ENCODE measurements at places on chromosomes 13 and 19. TPM values are rescaled to one million over a fixed set of nuclear protein-coding genes. Genes with fewer than 3 reads are reported as not detected.

HRC gene
- total RNA-seq = 1.8 TPM

LTBP4 gene
- total RNA-seq = 316 TPM

ZNF792 gene
- 12.1 TPM for total RNA-seq

CAPN12 gene
- 18.2 TPM for total RNA-seq

- H3K27ac ChIP-seq = no peak overlapping the region
- H3K4me1 ChIP-seq = no peaks in the 10 kb centered on the region
- no peak for DNase-seq
- H3K36me3 ChIP-seq = no peaks in the 10 kb centered on the region
Measured at GRCh38 chr19:55315956-55316525, 9.1 kb downstream of the TMEM150B start.

GRCh38 chr13:51325837-51326236 lies 13.7 kb upstream of the SERPINE3 start:
- no peaks in the 10 kb centered on the region for H3K27me3 ChIP-seq
- H3K36me3 ChIP-seq = no peaks in the 10 kb centered on the region
- no peak for DNase-seq
- no peaks in the 10 kb centered on the region for H3K4me1 ChIP-seq
- no peak overlapping the region for H3K4me3 ChIP-seq

- DNase-seq = peak; percentile 99
- H3K36me3 ChIP-seq = no peaks in the 10 kb centered on the region
- H3K4me1 ChIP-seq = peaks cover 69% of the 10 kb centered on the region
- H3K27ac ChIP-seq = peak overlapping the region; percentile 83
- peak overlapping the region; percentile 59 for H3K4me3 ChIP-seq
Measured at GRCh38 chr19:40603389-40604170, 2.4 kb downstream of the LTBP4 start.

DNA sequence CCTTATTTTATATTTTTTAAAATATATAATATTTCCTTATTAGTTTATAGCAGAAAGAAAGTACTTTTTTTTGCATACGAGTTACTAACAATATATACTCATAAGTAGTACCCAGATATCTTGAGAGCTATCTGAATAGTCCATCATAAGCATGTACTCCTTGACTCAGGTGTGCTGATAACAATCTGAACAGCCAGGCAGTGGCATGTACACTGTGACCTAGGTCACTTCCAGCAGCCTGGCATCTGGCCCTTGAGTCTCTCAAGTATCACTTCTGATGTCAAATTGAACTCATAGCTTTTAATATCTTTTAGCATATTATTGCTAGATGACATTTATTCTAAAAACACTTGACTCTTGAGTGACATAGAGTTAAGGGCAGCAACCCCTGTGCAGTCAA lies 1576.7 kb downstream of the SLITRK1 start:
- no peaks in the 10 kb centered on the region for H3K27me3 ChIP-seq
- no peaks in the 10 kb centered on the region for H3K36me3 ChIP-seq
- no peak overlapping the region for H3K4me3 ChIP-seq
- no peaks in the 10 kb centered on the region for H3K4me1 ChIP-seq

GRCh38 chr19:10611907-10612306 lies 13.4 kb upstream of the SLC44A2 start:
- H3K27ac ChIP-seq = peak overlapping the region; percentile 78
- H3K4me1 ChIP-seq = peaks cover 57% of the 10 kb centered on the region
- DNase-seq = no peak

Measured in lower lobe of right lung (tissue), 2 donors.